ENCODE measurements at places on chromosomes 11 and 22.

DNA sequence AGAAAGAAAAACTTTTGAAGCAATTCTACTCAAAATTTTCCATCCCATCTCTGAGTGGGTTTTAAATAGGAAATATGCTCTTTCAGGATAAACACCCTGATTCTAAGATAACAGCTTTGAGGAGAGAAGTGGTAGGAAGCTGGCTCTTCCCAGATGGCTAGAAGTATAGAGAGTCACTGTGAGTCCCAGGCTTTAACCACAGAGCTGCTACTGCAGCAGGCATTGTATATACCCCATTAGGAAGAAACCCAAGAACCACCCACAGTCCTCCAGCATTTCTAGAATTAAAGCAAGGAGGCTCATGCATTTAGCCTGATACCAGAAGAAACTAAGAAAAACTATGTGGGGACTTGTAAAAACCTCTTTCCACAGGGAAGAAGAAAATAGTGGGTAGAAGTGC, 1405.6 kb upstream of the TENM4 start:
- DNase-seq = no peak

GRCh38 chr22:28398355-28398754, 281.3 kb downstream of the TTC28 start:
- DNase-seq = no peak

- DNase-seq = no peak
Observed at GRCh38 chr11:73999581-74000306, 9.1 kb downstream of the UCP3 start.

DNA sequence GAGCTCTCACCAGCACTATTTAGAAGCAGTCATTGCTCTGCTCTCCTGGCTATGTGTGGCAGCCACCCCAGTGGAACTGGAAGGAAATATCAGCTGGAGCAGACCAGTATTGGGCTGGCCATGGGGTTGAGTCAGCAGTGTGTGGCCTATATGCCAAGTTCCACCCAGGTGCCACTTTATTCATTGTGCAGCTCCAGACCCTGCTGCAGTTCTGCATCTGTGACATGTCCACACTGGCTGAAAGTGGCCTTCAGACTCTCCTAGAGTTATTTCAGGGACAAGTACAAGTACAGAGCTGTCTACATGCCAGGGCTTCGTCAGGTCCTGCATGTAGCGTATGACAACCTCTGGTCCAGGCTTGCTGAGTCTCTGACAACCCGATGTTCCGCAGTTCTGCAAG, 55.2 kb downstream of the CABIN1 start:
- no peak for DNase-seq

GRCh38 chr11:124752471-124753102, 532 bp upstream of the VSIG2 start:
- DNase-seq = no peak

- DNase-seq = no peak
Observed at GRCh38 chr11:130554241-130555055, 106.0 kb downstream of the ADAMTS15 start.

Data from activated CD8-positive, alpha-beta memory T cell treated with anti-CD3 and anti-CD28 coated beads for 1 hour (primary cell).